ENCODE measurements at places on chromosomes 7 and 10. TPM values are rescaled to one million over a fixed set of nuclear protein-coding genes. Genes with fewer than 3 reads are reported as not detected.

DNA sequence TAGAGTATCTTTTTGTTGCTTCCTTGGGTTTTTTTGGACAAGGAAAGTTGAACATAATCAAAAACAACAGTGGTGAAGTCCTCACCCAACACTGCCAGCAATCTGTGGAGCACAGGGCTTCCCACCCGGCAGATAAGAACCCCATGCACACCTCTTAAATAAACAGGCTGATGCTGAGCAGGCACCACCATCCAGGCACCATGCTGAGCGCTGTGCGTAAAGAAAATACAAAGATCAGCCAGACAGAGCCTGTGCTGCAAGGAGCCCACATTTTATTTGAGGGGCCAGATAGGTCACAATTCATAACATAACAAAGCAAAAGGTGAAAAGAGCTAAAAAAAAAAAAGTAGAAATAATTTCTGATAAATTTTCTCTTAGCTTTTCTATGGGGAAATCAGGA lies 231.2 kb downstream of the PTPRN2 start:
- DNase-seq, result no peak

DNA sequence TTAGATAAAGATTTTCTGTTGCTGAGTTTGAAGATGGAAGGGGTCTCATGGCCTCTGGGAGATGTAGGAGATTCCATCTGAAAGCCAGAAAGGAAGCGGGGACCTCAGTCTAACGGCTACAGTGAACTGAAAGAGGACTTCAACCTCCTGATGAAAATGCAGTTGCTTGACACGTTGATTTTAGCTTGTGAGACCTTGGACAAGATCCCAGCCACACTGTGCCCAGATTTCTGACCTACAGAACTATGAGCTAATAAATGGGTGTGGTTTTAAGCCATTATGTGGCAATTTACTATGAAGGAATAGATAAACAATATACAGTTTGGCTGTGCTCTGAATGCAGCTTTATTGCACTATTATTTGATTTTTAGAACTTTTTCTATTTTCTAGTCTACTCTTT lies 342.3 kb upstream of the SEMA3D start:
- DNase-seq, result peak; percentile 27

DNA sequence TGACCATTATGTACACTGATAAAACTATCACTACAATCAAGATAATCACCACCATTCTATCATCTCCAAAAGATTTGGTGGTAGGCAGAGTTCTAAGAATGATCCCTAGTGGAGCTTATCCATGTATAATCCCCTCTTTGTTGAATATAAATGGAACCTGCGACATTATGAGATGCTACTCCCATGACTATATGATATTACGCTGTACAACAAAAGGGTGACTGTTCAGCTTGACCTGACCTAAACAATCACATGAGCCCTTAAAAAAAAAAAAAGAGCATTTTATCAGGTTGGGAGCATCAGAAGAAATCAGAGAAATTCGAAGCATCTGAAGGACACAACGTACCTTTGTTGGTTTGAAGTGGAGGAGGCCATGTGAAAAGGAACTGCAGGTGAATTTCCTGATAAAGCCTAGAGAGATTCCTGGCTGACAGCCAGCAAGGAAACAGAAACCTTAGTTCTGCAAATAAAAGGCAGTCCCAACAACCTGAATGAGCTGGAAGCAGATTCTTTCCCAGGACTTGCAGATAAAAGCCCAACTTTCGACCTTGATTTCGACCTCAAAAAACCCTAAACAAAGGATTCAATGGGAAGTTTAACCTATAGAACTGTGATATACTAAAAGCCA lies 270.7 kb downstream of the ADRA2A start:
- DNase-seq, result no peak

DNA sequence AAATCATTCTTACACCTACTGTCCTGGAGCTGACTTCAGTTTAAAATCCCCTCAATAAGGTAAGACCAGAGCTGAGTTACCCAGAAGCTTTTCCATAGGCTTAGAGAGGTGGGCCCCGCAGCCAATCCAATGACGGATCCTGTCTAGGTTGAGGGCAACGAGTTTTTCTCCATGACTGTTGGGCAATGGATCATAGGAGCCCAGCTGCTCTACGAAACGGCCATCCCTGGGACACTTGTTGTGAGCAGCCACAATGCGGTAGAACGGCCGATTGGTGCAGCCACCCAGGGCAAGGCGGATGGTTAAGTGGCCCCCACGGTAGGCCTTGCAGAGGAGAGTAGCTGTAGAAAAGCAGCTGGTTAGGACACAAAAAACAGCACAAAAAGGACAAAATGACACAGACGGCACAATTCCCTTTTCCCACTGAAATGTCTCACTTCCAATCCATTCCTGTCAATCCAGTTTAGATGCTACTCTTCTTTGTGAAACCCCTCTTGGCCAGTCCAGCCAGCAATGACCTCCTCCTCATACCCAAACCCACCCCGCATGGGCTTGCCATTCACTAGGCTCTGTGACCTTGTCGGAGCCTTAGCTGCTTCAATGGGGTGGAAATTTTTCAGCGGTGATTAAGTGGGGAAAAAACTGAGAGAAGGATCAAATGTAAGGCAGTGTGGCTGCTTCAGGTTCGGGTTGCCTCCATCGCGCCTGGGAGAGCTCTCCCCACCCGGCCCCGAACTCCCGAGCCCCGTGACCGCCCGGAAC lies 580 bp downstream of the MRPS16 start:
- DNase-seq, result no peak

- DNase-seq, result peak; percentile 45
Measured at GRCh38 chr7:107150375-107151073, 18.3 kb upstream of the HBP1 start.

DNA sequence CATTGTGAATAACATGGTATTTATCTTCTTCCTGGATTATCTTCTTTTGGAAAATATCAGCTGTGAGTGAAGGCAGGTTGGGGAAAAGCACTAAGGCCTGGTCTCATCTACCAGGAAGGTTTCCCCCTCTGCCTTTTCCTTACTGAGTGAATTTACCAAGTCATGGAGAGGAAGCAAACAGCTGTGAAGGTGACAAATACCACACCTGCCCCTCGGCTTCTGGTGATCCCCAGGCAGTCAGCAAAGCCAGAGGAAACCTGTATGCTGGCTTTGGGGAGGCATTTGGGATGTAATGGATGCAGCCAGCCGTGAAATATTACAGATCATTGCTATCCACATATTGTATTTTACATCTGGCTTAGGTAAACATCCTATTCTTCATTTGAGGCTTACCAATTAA lies 24.2 kb downstream of the POM121L12 start:
- DNase-seq, result no peak

DNA sequence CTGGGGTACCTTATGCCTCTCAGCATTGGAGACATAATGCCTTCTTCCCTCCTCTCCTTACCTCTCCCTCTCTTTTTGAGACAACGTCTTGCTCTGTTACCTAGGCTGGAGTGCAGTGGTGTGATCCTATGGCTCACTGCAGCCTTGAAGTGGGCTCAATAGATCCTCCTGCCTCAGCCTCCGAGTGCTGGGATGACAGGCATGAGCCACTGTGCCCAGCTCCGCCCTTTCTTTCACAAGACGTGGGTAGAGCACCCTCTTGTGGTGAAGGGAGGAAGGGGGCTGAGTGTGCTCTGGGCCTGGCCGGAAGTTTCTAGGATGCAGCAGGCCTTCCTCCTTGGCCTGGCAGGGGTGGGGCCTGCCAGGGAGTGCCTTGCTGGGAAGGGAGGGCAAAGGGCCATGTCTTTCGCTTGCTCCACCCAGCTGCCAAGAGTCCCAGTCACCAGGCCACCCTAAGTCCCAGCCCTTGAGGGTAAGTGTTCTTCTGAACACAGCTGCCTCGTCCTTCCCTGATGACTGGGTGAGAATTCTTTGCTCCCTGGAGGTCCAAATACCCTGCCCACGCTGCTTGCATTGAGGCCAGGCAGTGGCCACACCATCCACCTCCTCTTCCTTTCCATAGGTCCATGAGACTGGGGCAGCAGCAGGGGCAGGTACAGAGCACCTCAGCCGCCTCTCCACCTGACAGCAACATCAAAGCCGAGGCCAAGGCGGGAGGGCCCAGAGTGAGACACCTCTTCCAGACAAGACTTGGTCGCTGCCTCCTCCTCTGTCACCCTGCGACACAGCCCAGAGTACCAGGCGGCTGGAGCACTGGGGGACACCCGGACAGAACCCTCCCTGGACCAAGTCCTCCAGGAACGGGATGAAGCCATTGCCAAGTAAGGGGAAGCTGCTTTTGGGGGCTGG lies 3.7 kb downstream of the ABHD11 start:
- peak; percentile 89 for DNase-seq

GRCh38 chr7:123533929-123534382 lies 439 bp downstream of the IQUB start:
- DNase-seq, result no peak

- DNase-seq, result no peak
Measured at GRCh38 chr10:51244309-51244708, 170.0 kb downstream of the PRKG1 start.

DNA sequence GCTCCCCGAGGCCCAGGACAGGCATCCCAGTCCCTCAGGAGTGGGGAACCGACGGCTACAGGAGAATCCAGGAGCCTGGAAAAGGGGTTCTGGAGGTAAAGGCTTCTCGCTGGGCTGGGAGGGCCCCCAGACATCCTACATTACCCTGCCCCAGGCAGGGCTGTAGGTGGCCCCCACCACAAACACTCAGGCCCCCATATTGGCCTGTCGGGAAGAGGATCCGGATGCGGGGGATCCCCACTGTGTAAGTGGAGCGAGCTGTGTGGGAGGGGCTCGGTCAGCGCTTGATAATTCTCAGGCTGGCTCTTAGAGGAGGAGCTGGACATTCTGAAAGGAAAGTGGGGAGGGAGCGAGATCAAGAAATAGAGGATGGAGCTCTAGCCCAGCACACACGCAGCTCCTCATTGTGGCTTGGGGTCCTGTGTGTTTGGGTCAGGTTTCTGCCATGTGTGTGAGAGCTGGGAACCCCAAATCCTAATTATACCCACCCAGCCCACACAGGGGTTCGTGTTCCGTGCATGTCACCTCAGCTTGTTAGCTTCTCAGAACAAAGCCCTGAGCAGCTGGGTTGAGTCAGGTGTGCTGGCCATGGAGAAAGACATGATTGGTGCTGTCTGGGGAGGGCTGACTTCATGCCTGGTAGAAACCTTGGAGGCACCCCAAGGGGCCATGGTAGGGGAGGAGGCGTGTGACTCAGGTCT lies 49.4 kb downstream of the ZNF467 start:
- DNase-seq, result no peak

DNA sequence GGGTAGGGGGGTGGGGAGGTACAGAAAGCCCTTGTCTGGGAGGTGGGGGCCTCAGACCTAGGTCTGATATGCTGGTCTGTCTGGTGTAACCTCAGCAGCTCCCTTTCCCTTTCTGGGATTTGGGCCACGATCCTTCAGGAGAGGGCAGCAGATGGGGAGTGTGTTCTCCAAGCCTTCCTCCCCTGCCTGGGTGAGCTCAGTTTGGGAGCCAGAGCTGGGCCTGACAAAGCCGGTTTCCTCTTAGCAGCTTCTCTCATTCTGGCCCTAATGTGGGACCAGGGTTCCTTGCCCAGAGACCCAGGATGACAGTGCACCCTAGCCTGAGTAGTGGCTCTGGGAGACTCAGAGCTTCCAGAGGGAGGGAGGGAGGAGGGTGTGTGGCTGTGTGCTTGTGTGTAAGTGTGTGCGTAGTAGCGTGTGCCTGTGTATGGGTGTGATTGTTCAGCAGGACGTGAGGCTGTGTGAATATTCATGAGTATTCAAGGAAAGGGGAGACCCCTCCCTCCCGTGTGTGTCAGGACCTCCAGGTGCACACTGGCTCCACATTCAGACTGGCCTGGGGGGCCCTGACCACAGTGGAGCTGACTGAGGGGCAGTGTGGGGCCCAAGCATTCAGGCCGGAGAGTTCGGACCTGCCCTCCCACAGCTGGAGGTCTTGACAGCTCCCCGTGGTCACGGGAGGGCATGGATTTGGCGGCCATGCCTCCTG lies 96.5 kb downstream of the ZMIZ1 start:
- no peak for DNase-seq

DNA sequence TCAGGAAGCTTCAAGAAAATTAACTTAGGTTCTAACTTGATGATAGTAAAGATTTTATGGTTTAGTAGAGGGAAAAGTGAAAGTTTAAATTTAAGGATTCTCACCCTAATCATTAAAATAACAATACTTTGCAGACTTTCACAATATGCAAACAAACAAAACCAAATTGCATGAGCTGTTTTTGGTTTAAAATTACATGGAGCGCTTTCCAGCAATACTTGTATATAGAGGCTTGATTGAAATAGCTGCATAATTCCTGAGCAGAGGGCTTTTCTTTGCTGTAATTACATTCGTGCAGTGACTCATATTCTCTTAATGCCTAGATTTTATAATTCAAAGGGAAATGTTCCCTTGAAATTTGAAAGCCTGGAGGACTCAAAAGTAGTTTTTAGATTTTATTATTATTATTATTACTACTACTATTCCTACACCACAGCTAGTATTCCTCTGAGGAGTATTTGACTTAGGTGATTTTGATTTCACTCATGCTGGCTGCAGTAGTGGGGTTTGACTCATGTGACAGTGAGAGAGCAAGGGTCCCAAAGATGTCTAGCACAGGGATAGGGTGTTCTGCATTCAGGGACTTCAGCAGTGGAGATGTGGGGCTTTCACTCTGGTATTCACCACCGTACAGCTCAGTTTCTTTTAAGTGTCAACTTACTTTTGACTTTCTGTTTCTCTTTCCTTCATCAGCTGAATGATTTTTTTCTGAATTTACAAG lies 138.1 kb downstream of the ADAM22 start:
- DNase-seq, result no peak

DNA sequence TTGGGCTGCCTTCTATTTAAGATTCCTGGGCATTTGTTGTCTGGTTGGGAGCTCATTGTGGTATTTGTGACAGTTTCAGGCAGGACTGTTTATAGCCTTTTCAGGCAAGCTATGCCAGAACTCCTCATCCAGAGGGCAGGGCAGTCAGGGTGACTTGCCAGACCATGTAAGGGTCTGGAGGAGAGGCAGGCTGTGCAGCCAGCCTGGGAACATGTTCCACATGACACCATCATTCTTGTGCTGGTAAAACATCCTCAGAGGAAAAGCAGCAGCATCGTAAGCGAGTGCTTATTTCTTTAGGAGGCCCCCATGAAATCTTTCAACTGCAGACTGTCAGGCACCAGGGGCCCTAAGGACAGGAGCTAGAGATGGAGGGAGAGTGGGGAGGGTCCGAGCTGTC lies 44.0 kb upstream of the SORBS1 start:
- DNase-seq, result no peak

GRCh38 chr7:134495546-134495945 lies 31.8 kb upstream of the AKR1B10 start:
- no peak for DNase-seq

GRCh38 chr7:79334841-79335240 lies 118.6 kb downstream of the MAGI2 start:
- no peak for DNase-seq

DNA sequence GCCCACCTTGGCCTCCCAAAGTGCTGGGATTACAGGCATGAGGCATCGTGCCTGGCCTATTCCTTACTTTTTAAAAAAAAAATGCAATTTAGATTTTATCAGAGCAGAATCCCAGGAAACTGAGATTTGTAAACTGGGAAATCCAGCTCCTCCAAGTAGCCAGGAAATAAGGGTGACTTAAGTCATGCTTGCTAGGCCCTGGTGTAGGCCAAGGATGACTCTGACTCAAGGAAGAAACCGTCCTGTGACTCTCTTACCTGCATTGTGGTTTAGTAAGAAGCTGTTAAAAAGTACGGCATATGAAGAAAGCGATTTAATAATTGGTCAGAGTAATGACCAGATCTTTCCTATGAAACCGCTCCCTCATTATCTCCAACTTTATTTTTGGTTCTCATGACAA lies 10.2 kb downstream of the PFKP start:
- DNase-seq, result no peak

- DNase-seq, result no peak
Measured at GRCh38 chr7:1853986-1854865, 184.1 kb downstream of the ELFN1 start.

Gene CLDN4
- 689 TPM for total RNA-seq

Gene LRRTM3
- total RNA-seq, result not detected

Gene AASS
- total RNA-seq, result 15.7 TPM

Gene OPN1SW
- total RNA-seq, result not detected

Gene HABP2
- total RNA-seq, result 28.8 TPM
